ENCODE measurements at places on chromosomes 7 and 10. TPM values are rescaled to one million over a fixed set of nuclear protein-coding genes. Genes with fewer than 3 reads are reported as not detected.

DNA sequence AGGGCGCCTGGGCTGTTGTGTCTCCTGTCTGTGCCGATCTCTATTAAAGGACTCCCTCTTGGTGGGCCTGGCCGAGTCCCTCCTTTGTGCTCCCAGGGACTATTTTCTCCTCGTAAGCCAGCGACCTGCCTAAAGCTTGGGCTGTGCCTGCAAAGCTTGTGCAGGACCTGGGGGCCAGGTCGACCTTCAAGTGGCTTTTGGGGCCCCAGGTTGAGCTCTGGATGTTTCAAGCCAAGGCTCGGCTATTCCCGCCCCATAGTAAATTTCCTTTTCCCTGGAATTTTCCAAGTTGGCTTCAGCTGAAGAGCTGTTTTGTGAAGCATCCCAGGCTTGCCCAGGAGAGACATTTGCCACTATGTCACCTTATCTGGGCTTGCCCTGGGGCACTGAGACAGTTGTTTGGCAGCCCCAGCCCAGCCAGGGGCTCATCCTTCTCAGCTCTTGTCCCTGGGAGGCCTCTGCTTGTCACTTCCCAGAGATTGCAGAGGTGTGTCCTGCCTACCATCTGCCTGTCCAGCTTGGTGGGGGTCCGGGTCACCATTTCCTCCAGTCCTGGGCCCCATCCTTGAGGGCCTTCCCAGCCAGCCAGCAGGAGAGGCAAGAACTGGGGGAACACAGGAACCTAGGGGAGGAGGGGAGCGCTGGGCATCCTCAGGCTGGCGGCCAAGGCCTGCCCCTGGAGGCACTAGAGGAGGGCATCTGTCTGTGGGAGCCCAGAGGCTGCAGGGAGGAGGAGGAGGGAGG is 20.2 kb downstream of the ZMIZ2 start:
- no peak for DNase-seq

GRCh38 chr7:146554556-146554955 is 438.0 kb downstream of the CNTNAP2 start:
- DNase-seq: no peak

The ZNF365 gene
- polyA plus RNA-seq: 1.1 TPM

The CCZ1 gene
- 78.0 TPM for polyA plus RNA-seq

DNA sequence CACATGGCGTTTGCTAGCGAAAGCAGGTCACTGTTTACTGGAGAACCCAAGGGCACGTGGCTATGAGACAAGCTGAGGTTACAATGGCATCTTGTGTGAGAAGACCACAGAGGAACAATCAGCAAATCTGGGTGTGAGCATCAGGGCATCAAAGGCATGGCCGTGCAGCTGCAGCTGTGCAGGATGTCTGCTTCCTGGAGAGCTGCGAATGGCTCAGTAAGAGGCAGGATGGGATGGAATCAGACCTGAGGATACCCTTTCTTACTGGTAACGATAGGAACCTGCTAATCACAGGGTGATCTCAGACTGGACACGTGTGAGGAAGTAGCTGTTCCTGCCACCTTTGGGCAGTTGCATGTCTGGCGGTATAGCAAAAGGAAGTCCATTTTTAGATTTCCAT is 119.5 kb downstream of the RNF216 start:
- no peak for DNase-seq

GRCh38 chr7:99418260-99418659 is 9.5 kb downstream of the BUD31 start:
- DNase-seq: no peak

DNA sequence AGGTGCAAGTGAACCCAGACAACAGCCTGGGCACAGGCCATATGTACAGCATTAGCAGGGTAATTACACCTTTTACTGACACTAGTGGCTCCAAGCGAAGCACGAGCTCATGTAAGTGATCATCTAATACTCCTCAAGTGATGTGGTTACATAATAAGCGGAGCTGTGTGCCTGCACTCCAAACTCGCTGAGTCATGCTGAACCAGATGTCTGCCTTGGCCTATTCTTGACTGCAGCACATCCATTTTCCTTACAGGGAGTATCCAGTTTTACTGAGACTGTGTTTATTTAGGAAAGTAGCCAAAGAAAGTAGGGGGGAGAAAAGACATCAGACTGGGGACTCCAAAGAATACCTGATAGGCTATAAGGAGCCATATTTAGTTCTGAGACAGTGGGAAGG is 90.1 kb downstream of the GRM3 start:
- peak; percentile 66 for DNase-seq

The OPALIN gene
- not detected for polyA plus RNA-seq

- DNase-seq: peak; percentile 7
Observed at GRCh38 chr7:122528879-122529481, 169.9 kb downstream of the RNF133 start.

DNA sequence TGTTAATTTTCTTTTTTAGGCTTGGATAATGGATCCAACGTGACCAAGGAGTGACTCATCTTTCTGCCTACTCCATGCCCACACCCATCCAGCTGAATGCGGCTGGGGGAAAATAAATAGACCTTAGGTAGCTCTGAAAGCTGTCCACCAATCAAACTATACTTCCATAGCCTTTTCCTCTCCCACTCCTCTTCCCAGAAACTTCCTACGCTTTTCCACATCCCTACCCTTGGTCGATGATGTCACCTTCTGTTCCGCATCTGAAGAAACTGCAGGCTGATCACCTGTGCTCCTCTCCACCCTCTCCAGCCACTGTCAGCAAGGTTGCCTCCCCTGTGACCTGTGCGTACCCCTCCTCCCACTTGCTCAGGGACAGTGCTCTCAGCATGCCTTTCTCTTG is 359.8 kb upstream of the KLF6 start:
- no peak for DNase-seq

DNA sequence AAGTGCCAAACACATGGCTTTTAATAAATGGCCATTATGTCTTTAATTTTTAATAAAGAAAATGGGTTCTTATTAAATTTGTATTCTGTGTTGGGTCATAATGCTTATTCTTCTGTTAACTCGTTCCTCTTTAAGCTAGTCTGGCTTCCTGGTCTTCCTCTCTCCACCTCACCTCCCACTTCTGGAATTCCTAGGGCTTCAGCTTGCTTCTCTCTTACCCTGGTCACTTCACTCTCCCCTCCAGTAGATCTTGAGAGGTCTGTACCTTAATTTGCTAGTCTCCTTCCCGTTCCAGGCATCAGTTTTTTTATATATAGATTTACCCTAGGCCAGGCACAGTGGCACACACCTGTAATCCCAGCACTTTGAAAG is 111.2 kb downstream of the RALA start:
- DNase-seq: no peak

GRCh38 chr7:37732888-37733287 is 49.3 kb downstream of the GPR141 start:
- no peak for DNase-seq

The PNLIPRP3 gene
- polyA plus RNA-seq: not detected

- DNase-seq: peak; percentile 37
Observed at GRCh38 chr7:98613601-98614425, 3.3 kb upstream of the NPTX2 start.

DNA sequence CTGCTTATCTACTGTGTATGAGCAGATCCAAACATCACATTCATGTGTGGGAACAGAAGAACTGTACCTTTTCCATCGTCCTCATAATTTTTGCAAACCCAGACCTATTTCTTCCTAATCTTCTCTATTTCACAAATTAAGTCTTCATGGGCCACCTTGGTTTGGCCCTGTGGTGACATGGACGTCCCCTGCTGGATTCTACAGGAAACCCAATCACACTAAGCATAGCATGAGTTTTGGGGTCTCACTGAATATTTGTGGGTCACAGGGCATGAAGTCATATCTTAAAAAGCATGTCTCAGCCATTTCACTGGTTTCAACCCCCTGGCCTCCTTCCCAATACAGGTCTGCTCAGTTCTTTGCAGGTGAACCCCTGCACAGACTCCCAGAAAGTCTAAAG is 35.8 kb upstream of the CDCA7L start:
- no peak for DNase-seq

The HDAC9 gene
- 0.05 TPM for polyA plus RNA-seq

DNA sequence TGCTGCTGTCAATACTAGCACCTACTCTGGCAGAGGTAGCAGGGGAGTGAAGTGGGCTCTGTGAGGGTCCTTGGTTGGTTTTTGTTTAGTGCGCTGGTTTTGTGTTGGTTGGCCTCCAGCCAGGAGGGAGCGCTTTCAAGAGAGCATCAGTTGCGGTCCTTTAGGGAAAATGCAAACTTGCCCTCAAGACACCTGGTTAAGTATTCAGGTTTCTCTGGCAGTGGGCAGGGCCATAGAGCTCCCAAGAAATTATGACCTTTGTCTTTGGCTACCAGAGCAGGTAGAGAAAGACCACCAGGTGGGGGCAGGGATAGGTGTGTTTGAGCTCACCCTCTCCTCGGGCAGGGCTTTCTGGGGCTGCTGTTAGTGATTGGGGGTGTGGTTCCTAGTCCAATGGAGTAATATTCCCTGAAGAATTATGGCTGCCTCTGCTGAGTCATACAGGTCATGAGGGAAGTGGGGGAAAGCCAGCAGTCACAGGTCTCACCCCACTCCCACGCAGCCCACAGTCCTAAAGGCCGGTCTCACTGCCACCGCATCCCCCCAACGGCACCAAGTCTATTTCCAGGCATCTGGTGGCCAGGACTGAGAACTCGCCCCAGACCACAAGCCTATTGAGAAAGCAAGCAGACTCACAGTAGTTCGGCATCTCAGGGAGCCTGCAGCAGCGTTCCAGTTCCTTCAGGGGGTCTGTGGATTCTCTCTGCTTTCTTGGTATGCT is 280.5 kb downstream of the SFMBT2 start:
- no peak for DNase-seq

The LRRC17 gene
- 0.05 TPM for polyA plus RNA-seq

The UCMA gene
- not detected for polyA plus RNA-seq

The PTPRZ1 gene
- polyA plus RNA-seq: not detected

- DNase-seq: no peak
Observed at GRCh38 chr10:60352105-60352504, 37.6 kb downstream of the ANK3 start.

The DNAH11 gene
- polyA plus RNA-seq: 0.01 TPM

DNA sequence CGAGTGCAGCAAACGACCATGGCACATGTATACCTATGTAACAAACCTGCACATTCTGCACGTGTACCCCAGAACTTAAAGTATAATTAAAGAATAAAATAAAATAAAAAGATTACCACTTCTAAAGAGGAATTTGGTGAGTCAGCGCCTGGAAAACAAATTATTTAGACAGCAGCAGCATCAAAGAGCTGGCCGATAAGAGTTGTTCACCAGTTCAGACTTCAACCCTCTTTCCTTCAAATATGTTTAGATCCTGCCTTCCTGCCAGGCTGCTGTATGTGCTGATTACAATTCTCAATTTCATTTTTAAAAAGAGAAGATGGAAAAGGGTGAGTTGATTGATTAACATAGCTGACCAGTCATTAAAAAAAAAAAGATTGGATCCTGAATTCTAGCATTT is 672.0 kb upstream of the NRP1 start:
- DNase-seq: no peak

DNA sequence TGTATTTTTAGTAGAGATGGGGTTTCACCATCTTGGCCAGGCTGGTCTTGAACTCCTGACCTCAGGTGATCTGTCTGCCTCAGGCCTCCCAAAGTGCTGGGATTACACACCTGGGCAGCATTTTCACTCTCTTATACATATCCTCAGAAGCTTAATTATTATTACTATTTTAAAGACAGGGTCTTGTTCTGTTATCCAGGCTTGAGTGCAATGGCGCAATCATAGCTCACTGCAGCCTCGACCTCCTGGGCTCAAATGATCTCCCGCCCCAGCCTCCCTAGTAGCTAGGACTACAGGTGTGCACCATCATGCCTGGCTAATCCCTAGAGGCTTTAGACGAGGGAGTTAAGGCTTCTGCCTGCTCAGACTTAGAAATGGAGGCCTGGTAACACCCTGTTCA is 26.3 kb downstream of the UNC5B start:
- no peak for DNase-seq

DNA sequence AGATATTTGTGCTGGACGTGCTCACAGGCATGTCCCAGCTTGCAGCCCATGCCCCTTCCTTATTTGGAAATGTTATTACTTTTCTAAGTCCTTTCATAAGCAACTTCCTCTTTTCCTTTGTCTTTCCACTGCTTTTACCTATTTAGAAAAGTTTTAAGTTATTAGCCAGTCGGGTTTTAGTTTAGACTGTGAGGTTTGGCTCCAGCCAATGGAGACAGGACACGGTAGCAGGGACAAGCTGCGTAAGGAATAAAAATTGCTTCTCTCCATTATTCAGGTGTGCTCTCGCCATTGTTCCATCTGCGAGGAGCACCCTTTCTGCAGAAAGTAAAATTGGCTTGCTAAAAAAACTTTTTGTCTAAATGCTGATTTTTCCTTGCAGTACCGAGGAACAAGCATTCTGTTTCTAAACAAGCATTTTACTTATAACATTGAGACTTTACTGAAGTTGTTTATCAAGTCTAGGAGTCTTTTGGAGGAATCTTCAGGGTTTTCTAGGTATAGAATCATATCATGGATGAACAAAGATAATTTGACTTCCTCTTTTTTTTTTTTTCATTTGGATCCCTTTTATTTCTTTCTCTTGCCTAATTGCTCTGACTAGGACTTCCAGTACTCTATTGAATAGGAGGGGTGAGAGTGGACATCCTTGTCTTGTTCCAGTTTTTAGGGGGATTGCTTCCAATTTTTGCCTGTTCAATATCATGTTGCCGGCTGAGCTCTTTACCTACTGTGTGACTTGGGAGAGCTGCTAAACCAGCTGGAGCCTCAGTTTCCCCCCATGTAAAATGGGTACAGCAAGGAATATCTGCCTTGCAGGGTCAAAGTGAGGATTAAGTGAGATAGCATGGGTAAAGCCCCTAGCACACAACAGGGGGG is 63.8 kb downstream of the ALOX5 start:
- no peak for DNase-seq

- DNase-seq: no peak
Observed at GRCh38 chr10:5411941-5412276, 448 bp upstream of the NET1 start.

The NPC1L1 gene
- 0.03 TPM for polyA plus RNA-seq

The SYT15B gene
- polyA plus RNA-seq: 2.1 TPM
